ENCODE measurements at places on chromosomes 6 and 20.
A peak's percentile ranks its signal among the peaks of the same experiment; 100 is the strongest.

DNA sequence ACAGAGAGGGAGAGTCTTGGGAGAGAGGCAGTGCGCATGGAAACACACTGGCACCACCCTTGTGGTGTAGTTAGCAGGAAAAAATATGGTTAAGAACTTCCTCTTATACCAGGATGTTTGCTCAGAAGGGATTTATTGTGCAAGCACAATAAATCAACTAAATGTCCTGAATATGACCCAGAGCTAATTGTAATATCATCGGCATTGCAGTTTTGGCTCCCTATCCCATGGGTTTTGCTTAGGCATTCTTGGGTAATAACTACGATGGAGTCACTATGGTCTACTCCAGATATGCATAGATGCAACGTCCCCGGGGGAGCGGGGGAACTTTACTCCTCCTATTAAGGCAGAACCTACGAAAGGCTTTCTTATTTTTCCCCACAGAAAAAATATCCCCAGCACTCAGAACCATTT lies 751.6 kb downstream of the EYS start:
- no peak for DNase-seq

DNA sequence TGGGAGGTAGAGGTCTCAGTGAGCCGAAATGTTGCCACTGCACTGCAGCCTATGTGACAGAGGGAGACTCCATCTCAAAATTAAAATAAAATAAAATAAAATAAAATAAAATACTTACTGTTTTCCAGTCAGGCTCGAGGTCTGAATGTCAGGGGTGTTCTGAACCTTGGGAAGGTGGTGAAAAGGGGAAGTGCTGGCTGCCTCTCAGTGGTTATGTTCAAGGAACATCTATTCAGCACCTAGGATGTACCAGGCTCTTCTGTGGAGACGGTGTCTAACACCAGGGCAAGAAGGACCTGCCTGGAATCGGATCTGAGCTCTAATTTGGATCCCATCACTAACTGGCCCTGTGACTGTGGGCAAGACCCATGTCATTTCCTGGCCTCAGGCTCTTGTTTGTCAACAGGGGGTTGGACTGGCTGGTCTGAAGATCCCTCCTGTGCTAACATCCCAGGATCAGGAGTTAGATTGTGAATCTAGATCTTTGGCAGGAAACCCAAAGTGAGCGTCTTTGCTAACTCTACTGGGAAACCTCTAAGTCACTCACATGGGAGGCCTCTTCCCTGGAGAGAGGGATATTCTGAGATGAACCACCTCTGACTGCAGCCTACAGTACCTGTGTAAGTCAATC lies 63.4 kb upstream of the SIRPG start:
- no peak for DNase-seq

DNA sequence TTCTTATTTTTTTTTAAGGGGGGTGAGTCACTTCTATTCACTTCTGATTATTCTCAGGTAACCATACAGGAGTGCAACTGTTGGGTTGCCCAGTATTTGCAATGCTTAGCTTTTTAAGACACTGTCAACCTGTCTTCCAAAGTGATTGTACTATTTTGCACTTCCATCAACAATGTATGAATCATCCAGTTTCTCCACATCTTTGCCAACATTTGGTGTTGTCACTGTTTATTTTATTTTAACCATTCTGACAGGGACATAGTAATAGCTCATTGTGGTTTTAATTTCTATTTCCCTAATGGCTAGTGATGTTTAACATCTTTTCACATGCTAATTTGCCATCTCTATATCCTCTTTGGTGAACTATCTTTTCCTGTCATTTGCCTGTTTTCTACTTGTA lies 1.4 kb upstream of the SLC13A3 start:
- no peak for DNase-seq

DNA sequence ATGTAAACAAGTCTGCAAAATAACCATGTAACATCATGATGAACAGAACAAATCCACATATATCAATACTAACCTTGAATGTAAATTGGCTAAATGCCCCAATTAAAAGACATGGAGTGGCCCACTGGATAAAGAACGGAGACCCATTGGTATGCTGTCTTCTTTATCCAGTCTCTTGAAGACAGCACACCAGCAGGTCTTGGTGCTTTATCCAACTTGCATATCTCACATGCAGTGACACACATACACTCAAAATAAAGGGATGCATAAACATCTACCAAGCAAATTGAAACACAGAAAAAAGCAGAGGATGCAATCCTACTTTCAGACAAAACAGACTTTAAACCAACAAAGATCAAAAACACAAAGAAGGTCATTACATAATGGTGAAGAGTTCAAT lies 30.3 kb upstream of the EPB41L2 start:
- DNase-seq, result no peak

DNA sequence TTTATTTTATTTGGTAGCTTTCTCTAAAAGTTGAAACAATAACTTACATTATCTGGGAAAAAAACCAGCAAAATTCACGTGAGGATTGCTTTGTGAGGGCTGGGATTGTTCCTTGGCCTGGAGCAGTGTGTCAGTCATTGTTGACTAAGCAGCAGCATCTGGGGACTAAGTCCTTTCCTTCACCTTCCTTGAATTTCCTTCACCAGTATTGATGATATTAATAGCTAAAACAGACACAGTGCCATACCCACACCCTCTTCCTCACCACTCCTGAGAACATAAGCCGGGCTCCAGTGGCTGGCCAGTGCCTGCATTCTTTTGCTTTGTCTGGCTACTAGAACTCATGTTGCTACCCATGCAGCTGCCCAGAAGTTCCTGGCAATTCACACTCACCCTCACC lies 23.7 kb downstream of the PLCB1 start:
- peak; percentile 21 for DNase-seq

- DNase-seq, result peak; percentile 98
Measured at GRCh38 chr20:18585134-18585533, 2.7 kb upstream of the DTD1 start.

- no peak for DNase-seq
Measured at GRCh38 chr6:134119486-134119885, 67.1 kb upstream of the SLC2A12 start.

DNA sequence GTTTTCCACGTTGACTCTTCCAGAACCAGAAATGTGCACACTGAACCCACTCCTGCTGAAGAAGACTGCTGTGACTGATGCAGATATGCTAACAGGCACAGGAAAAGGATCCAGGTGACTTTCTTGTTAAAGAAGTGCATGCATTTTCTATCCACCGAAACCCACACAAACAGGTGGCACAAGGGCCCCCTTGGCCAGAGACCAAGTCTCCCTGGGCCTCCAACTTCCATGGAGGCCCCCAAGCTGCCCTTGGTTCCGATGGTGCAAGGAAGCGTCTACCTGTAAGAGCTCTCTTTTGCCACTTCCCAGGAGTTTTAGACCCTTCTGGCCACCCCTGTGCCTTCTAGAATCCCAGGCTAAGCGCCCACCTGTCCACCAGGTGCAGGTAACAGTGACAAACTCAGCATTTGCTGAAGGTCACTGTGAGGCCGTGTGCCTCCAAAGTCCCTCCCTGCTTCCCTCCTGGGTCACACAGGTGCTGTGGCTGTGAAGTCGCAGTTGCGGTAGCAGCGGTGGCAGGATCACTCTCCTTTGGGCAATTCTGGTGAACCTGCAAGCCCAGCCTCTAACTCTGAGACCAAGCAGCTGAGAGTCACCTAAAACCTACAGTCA lies 134.8 kb downstream of the PXDC1 start:
- no peak for DNase-seq

GRCh38 chr6:48475275-48475674 lies 364.3 kb upstream of the PTCHD4 start:
- DNase-seq, result peak; percentile 1

GRCh38 chr6:90645634-90646033 lies 58.8 kb upstream of the MAP3K7 start:
- peak; percentile 37 for DNase-seq

DNA sequence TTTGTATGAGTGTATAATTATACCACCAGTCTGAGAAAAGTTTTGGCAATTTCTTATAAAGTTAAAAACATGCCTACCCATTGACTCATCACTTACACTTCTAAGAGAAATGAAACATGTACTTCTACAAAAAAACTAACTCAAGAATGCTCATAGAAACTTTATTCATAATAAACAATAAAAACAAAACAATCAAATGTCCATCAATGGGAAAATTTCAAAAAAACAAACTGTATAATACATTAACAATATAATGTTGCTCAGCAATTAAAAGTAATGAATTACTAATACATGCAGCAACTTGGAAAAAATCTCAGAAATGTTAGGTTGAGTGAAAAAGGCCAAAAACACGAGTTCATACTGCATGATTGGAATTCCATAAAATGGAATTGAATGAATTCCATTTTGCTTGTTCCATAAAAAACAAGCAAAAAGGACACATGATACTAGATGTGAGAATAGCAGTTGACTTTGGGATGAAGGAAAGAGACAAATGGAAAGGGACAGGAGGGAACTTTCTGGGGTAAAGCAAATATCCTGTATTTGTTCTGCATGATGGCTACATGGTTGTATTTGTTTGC lies 726.6 kb downstream of the RFPL4B start:
- DNase-seq, result peak; percentile 28

GRCh38 chr20:309306-309840 lies 12.0 kb downstream of the ZCCHC3 start:
- DNase-seq, result no peak

GRCh38 chr6:30877419-30878262 lies 6.7 kb upstream of the DDR1 start:
- DNase-seq, result peak; percentile 90

DNA sequence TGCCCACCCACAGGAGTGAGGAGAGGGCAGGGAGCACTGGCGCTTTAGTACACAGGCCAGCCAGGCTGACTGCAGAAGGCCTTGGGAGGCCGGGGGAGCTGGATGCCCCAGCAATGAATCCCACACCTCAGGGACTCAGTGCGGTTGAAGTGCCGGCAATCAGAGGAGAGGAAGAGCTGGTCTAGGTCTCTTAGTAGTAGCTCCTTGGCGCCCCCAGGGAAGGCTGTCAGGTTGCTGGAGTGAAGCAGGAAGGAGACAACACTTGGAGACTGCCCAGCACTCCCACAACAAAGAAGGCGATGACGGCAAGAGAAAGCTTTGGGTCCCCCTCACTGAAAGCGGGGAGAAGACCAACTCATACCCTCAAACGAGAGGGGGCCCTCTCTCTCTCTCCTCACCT lies 8.3 kb upstream of the TNXB start:
- no peak for DNase-seq

GRCh38 chr6:42211726-42212125 lies 5.9 kb downstream of the MRPS10 start:
- no peak for DNase-seq

DNA sequence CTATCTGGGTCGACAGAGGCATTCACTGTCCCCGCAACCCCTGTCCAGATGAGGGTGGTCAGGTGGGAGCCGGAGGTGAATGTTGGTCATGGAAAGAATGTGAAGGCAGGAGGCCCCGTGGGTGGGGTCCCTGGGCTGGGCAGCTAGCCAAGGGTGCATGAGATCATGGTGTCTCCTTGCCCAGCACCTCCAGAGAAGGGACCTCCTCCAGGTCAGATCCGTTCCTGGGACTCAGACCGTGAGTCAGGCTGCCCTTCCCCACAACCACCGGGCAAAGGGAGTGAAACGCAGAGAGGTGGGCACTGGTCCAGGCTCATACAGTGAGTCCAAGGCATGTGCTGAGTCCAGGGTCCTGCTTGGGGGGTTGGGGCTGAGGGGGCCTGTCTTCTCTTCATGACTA lies 3.5 kb downstream of the FOXS1 start:
- DNase-seq, result peak; percentile 89

- DNase-seq, result no peak
Measured at GRCh38 chr20:41394081-41394480, 27.5 kb upstream of the EMILIN3 start.

- DNase-seq, result no peak
Measured at GRCh38 chr6:163395831-163396185, 18.7 kb upstream of the QKI start.

- no peak for DNase-seq
Measured at GRCh38 chr6:56899311-56899710, 55.6 kb upstream of the BEND6 start.

DNA sequence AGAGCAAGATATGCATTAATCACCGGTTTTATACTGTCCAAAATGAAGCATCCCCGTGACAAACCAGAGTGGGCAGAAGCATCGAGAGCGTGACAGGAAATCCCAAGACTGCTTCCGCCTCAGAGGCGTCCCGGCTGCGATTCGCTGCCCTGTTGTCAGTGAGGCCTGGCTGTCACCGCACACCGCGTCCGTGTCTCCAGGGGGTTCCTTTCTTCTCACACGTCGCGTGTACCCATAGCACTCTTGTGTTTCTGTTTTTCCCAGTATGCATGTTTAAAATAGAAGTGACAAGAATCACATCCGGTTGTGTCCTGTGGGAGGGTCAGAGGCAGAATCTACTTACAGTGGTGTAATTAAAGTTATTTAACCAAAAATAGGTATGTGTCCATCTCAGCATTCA lies 8.3 kb upstream of the ADRM1 start:
- DNase-seq, result no peak

- peak; percentile 99 for DNase-seq
Measured at GRCh38 chr20:3811467-3812258, 8.7 kb upstream of the AP5S1 start.

GRCh38 chr6:49698478-49698877 lies 14.9 kb downstream of the CRISP2 start:
- no peak for DNase-seq

- DNase-seq, result no peak
Measured at GRCh38 chr6:27891320-27891875, 20.8 kb downstream of the OR2B2 start.

DNA sequence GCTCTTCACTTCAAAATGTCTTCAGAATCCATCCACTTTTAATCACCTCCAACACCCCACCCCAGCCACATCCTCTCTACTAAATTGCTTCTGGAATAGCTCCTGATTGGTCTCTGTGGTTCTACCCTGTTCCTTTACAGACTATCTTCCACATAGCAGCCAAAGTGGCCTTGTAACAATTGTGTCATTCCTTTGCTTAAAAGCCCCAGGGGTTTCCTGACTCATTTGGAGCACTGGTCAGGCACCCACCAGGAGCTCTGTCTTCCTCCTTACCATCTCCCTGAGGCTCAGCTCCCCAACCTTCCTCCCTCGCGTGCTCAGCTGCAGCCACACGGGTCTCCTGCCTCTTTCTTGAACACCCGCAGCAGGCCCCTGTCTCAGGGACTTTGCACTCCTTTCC lies 126.8 kb downstream of the HIVEP1 start:
- DNase-seq, result no peak

- no peak for DNase-seq
Measured at GRCh38 chr6:81634155-81634880, 118.2 kb downstream of the TENT5A start.

DNA sequence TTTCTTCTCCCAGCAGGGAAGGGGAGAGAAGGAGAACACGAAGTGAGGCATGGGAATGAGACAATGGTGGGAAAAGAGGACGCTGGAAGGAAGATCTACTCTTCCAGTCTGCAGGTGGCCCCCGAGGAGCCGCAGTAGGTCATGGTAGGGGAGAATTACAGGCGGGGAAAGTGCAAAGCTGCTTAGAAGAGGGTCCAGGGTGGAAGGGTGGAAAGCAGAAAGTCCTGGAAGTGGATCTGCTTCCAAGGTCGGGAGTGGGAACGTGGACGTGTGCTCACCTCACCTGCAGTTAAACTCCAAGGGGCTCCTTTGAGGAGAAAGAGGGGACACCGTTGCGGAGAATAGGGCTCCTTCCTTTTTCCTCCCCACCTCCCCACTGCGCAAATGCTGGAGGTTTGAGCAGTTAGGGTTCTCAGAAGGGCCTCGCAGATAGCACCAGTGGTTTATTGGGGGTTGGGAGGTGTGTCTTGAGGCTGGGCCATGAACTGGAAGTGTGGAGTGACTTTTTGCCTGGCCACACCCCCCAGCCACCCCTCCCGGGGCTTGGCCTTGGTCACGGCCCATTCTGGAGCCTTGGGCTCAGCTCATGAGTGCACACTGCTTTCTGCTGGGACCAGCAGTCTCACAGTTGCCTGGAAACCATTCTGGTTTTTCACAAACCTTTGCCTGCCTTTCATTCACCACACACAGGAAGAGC lies 100.4 kb upstream of the MLN start:
- DNase-seq, result peak; percentile 32

Data from kidney tubule cell (primary cell).